Activated CD4-positive, CD25-positive, alpha-beta regulatory T cell treated with anti-CD3 and anti-CD28 coated beads, Interleukin-2, amount 50 U/mL, for 16 hours (primary cell): ENCODE measurements at places on chromosomes 4 and X.

- DNase-seq: no peak
These were observed 56.3 kb upstream of the NOCT start for GRCh38 chr4:138959097-138959815.

DNA sequence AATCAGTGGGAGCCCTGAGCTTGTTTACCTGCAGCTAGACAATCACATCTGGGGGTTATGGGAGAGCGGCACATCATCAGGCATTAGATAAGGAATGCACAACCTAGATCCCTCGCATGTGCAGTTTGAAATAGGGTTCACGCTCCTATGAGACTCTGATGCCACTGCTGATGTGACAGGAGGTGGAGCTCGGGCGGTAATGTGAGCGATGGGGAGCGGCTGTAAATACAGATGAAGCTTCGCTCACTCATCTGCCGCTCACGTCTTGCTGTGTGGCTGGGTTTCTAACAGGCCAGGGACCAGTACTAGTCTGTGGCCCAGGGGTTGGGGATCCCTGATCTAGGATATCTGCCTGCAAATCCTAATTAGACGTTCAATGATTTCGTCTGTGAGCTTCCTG is 90.3 kb downstream of the CRMP1 start:
- DNase-seq: no peak

DNA sequence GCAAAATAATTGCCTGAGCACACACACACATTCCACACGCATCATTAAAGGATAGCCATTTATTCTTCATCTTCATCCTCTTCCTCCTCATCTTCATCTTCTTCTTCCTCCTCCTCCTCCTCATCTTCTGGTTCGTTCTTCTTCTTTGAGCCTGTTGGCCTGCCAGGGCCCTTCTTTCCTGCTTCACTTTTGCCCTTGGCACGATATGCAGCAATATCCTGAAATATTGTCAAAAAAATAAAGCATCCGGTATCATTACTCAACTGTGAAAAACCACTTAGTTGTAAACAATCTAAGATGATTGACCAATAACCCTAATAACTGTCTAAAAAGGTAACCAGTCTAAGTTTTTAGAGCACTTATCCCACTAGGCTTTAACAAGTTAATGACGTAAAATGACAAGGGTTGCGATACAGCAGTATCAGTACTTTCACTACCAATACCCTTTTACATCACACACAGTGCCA is 2.1 kb downstream of the HMGB2 start:
- DNase-seq: no peak

GRCh38 chr4:124635331-124635730 is 77.2 kb downstream of the ANKRD50 start:
- no peak for DNase-seq

GRCh38 chr4:177728361-177729152 is 286.3 kb upstream of the AGA start:
- no peak for DNase-seq

DNA sequence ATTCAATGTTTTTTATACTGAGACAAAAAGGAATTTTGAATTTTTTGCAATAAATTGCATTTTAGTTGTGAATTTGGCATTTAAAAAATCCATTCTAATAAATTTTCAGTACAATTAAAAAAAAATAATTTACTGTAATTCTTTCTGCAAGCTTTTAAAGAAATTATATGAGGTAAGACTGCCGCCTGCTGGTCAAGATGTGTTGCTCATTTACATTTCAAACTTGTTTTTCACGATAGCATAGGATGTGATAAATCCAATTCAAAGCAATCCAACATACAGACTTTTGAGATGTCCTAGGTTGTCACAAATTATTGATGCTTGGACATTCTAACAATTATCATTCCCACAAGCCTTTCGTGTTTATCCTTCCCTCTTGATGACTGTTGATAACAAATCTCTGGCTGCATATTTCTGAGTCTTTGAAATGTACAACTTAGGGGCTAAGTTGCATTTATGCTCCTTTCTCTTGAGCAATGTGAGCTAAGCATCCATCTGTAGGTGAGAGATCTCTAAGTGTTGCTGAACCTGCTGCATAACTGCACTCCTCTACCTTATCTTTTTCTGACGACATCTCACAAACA is 21.7 kb upstream of the MFAP3L start:
- no peak for DNase-seq

GRCh38 chr4:80610845-80611677 is 275.5 kb downstream of the CFAP299 start:
- DNase-seq: no peak

- no peak for DNase-seq
These were observed at the start of gene EGF for GRCh38 chr4:109912706-109913595. TSS of gene EGF (plus strand) at chr4:109912883. CDS start at chr4:109913336, 453 bp downstream.

DNA sequence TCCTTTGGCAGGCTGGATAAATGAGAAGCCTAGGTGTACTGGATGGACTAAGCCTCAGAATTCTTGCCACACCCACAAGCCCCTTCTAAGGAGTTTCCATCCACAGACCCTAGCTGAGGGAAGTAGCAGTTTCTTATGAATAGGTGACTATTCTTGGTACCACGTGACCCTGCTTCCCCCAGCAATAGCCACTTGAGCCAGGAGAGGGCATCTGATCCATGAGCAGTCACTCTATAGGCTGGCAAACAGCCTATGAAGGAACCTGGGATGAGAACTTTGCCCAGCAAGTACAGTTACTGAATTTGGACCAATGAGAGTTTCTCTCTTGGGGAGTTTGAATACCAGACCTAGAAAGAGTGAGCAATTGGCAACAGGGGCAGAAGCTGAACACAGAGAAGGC is 84.0 kb downstream of the RTL9 start:
- no peak for DNase-seq
